ENCODE measurements at places on chromosomes 2 and 18.

- no peak for DNase-seq
Measured at GRCh38 chr18:25229081-25229480, 122.9 kb downstream of the ZNF521 start.

DNA sequence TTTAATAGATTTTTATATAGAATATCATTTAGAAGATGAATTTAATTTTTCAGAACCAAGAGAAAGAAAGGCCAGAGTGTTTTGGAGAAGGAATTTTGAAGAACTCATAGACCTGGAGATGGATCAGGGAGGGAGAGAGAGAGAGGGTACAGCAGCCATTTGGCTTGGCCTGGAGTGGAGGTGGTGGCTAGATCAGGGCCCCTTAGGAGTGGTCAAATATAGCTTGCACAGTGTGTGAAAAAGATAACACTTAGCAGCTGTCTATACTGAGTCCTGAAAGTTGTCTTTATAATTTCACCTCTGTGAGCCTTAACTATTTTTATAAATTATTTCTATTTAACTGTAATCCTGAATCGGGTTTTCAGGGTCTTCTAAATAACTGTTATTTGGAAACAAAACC is 38.8 kb upstream of the ACYP2 start:
- no peak for DNase-seq

GRCh38 chr18:6747646-6748045 is 18.1 kb downstream of the ARHGAP28 start:
- no peak for DNase-seq

GRCh38 chr2:197571627-197572271 is 55.9 kb downstream of the MOB4 start:
- DNase-seq, result no peak

DNA sequence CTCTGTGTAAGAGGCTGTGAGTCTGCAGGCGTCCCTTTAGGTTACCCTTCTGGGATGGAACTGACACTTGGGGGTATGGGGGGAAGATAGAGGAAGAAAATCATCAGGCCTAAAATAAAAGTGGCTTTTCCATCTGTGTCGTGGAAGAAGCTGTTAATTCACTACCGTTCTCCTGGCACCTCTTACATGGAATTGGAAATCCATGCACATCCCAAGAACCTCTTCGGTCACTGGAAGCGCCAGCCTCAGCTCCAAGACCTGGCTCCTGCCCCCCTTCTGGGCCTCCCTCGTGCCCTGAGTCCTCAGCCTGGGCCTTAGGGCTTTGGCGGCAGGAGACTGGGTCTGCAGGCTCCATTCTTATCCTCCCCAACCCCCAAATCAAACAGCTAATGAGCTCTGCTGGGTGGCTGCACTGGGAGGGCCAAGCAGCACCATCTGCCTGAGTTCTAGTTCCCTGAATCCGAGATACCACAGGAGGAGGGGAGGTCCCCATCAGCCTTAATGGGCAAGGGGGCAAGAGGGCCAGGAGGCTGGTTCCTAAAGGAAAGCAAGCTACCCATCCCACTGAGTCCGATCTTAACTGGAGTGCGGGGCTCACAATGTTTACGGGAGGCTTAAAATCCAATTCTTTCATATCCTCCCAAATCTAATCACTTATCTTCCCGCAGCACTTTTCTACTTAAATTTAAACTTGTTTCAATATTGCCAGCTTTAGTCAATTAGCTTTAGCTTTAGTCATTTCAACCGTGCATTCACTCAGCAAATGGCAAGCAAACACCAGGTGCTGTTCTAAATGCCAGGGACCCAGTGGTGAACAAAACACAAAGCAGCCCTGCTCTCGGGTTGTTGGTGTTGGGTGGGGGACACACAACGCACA is 52.8 kb downstream of the FAM178B start:
- no peak for DNase-seq

DNA sequence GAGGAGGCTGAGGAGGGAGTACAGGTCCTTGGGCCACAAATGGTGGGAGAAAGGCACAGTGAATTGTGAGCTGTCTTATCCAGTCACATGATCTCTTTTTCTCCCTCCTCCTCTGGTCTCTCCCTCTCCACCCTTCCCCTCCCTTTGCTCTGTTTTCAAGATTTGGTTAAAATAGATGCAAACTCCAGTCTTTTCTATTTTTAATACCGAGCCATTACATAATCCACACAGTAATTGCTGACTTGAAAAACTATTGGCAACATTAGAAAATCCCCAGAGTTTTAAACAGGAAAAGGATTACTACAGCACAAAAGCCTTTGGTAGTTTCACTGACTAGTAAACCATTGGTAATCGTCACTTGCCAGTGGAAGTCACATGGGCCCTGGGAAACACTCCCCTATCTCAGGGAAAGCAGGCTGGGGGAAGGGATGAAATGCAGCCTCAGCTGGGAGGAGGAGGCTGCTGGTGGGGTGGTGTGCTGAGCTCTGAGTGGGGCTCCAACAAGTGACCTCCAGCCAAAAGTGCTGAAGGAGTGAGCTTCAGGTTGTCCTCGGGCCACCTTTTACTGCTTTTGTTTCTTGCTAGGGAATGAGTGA is 57.4 kb upstream of the PCBP1 start:
- DNase-seq, result no peak

DNA sequence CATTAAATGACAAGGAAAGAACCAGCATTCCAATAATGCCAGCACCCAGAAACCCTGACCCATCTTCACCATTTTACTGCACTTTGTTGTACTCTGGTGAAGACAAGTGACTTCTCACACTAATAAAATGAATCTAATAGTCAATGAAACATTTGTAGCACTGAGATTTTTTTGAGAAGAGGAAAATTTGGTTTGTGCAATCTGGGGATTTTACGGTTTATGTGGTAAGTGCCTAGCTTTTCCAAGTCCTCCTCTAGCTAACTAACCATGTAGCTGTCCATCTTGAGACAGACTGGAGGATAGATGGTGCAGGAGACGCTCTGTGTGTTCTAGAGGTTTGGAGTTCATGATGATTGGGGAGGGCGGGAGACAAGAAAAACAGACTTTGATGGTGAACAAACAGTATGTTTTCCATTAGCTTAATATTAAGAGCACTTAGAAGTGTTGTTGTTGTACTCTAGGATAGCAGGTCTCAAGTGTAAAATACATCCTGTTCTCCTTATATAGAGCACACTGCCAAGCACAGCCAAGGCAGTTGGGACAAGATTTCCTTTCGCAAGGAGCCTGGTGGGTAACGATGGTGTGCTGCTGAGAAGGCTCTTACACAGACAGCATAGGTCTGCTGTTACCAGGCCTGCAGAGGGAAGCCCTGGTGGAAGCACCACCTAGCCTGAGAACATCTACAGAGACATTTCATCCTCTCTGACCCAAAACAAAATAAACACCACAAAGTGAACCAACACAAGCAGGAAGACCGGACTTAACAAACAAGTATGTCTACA is 83.7 kb downstream of the BCL11A start:
- DNase-seq, result no peak
